Activated T-helper 1 cell treated with anti-CD3 and anti-CD28 coated beads, Interleukin-2, amount 50 U/mL, for 16 hours (primary cell): ENCODE measurements at places on chromosomes 2 and 18.

DNA sequence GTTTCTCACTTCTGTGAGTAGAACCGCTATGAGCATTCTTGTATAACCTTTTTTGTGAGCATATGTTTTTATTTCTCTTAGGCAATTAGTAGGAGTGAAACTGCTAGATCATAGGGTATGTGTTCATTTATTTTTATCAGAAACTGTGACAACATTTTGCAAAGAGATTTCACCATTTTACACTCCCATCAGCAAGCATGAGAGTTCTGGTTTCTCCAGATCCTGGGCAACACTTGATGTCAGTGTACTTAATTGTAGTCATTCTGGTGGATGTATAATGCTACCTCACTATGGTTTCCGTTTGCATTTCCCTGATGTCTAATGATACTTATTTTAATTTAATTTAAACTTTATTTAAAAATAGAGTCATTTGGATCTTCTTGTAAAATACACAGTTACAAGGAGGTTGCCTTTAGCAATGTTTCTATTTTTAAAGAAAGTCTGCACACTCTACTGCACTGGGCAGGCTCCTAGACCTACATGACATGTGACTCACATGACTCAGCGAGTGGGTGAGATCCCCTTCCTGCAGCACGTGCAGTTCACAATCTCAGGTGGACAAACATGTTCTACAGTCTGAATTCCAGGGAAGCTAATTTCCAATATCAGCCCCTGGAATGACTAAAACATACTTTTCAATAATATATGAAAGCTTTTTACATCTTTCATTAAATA, 127.0 kb upstream of the BCL2L11 start:
- no peak for DNase-seq

GRCh38 chr2:131034122-131035051, 58.9 kb downstream of the FAM168B start:
- no peak for DNase-seq

DNA sequence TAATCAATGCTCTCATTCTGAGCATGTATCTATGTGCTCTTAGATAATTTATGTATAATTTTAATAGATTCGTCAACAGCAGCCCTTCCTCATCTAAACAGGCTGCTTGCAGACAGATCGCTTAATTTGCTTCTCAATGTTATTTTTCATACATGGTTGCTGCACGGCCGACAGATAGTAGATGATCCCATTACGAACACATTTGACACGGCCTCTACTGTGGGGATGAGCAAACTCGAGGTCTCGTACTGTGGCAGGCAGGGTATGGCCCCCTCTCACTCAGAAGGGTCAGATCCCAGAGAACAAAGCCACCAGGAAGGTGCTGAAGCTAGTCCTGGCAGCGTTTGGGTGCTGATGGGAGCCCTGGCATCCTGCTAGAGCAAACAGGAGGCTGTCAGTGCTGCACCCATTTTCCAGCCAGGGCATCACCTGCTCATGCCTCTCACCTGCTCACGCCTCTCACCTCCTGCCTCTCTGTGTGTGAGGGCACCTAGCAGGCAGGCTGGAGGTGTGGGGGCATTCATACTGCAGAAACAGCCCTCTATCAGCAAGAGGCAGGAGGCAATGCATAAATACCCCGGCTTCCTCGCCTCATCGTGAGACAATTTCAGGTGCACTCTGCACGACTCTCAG, 80.0 kb downstream of the KLHL29 start:
- DNase-seq, result no peak

DNA sequence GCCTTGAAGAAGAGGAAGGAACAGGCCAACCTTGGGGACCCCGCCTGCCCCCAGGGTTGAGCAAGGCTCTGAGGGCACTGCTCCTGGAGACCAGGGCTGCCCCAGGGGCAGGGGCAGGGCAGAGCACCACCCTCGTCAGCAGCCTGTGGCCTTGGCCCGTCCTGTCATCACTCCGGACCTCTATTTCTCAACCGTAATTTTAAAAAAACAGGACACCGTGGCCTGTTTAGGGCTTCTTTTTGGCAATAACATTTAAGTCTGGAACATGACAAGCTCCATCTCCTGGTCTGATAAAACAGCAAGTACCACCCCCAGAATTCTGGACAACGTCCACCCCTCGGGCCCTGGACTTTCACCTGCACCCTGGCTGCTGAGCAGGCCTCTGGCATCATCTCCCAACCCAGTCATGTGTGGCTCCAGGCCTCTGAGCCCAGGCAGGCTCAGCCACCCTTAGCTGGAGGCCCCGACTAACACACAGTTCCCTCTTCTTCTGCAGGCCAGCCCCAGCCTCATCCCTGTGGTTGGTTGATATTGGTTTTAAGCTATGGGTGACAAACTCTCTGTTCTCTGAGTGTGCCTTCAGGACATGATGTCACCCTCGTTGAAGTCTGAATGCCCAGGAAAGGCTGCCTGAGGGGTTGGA, 22.6 kb upstream of the ID2 start:
- no peak for DNase-seq

DNA sequence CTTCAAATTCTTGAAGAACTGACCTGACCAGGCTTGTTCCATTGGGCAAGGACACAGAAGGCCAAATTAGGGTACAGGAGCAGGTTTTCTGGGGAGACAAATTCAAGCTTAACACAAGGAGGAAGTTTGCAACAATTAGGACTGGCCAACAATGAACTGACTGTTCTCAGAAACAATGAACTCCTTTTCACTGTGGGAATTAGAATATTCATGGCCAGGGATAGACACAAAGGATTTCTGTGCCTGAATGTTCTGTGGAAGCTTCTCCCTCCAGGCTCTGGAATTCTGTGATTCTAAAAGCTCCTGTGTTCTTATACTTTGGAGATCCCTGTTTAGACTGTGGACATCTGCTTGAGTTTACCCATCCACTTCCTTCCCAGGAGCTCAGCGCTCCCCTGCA, 15.2 kb downstream of the SMYD1 start:
- no peak for DNase-seq

- DNase-seq, result no peak
These were observed 6.9 kb upstream of the MAP4K4 start for GRCh38 chr2:101690547-101691152.

GRCh38 chr2:15834381-15835031, 105.8 kb upstream of the MYCN start:
- DNase-seq, result no peak

GRCh38 chr18:78292618-78293380, 686.8 kb upstream of the SALL3 start:
- DNase-seq, result no peak

DNA sequence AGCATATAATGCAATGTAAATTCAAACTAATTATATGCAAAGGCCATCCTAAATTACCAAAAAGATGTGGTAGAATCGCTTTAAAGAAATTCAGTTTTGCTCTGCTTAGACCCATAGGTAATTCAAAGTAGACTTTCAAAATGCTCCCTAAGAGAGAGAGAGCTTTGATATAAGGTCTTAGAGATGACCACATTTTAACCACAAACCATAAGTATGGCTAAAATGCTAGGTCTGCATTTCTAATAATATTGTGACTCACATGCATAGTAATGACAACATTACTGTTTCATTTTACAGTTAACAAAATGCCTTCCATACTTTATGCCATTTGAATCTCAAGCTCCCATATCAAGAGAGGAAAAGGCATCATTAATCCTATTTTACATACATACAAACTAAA, 144.5 kb downstream of the RAD51AP2 start:
- no peak for DNase-seq

DNA sequence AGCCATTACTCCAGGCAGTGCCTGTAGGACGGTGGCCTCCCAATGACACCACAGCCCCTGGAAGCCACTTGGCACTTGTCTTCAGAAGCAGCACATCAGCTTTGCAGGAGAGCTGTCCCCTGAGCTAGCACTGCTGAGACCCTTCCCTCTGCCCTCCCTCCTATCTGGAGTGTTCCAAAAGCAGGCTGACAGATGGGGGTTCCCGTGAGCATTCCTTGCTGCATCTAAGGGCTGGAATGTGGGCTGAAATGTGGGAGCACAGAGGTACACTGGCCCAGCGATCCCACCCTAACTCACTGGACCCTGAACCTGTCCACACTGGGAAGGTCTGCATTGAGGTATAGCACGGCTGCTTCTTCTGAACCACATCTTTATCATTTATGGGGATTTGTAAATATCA, 230.1 kb downstream of the ANAPC1 start:
- DNase-seq, result no peak

DNA sequence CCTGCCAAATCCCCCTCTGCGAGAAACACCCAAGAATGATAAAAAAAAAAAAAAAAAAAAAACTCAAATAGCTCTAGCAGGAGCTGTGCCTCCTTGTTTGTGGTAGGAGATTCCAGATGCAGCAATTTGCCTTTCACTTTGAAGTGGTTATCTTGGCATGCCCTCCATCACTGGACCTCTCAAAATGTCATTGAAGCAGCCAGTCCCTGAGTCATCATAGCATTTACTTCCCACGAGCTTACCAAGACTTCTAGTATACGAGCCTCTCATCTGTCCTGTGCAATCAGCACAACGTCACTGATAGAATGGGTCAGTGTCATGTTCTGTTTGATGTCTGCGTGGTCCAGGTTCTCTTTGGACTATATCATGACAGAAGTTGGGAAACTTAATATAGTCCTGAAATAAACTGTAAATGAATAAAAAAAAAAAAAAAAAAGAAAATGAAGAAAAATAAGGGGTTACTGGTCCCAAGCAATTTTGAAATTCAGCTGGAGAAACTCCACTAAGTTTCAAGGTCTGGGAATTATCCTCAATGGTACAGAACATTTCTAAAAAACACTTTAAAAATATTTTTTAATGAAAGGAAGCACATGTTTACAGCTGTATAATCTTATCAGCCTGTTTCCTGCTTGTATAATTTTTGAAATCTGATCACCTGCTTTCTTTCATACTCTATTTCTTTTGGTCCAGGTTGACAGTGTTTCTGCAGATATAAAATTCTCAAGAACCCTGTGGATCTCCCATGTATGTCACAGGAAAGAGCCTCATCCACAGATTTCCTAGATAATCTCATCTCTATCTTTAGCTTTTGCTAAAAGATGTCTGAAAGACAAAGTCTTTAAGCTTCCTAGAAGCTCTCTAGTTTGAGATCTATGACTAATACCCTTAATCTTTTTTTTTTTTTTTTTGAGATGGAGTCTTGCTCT, 74.1 kb upstream of the EHBP1 start:
- DNase-seq, result no peak

- no peak for DNase-seq
These were observed 725 bp downstream of the FIGN start for GRCh38 chr2:163734881-163735684.

- no peak for DNase-seq
These were observed 87.1 kb downstream of the LAMA3 start for GRCh38 chr18:23776306-23776705.

DNA sequence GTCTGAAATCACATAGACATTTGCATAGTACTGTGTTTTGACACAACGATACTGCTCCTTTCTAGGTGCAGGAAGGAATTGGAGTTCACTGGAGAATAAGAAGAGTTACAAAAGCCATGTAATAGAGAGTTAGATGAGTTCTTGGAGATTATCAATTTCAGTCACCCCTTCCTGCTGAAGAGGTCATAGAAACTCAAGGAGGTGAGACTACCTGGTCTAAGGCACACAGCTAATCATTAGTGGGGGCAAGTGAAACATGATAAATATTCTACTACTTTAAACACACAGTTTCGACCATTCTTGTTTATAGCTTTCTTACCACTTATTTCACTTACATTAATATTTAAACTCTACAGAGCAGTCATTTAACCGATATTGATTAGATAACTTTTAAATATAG, 286.9 kb upstream of the NXPH2 start:
- DNase-seq, result no peak

- DNase-seq, result no peak
These were observed 38.1 kb downstream of the SCN2A start for GRCh38 chr2:165277295-165277694.

DNA sequence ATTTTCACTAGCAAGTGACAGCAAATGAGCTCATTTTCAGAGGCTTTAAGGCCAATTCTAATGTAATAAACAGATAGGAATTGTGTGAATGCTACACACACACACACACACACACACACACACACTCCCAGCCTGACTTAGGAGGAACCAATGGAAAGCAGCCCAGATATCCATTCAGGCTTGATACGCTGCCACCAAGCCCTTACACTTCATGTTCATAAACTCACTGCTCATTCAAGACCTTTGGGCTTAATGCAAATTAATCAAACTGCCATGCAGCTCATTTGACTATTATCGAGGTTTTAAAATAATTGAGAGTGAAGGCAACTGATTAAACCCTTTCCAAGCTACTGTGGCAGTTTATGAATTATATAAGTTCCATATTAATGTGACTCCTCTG, 298.9 kb upstream of the NCKAP5 start:
- no peak for DNase-seq

- no peak for DNase-seq
These were observed 489.1 kb upstream of the ACVR2A start for GRCh38 chr2:147355706-147356105.

- no peak for DNase-seq
These were observed 8.8 kb upstream of the EXOC6B start for GRCh38 chr2:72834596-72834995.

GRCh38 chr2:64831134-64831976, 157.8 kb upstream of the SLC1A4 start:
- DNase-seq, result peak; percentile 80

- no peak for DNase-seq
These were observed 53.7 kb downstream of the SCN7A start for GRCh38 chr2:166440313-166440712.

GRCh38 chr18:38807915-38808314, 1242.3 kb upstream of the CELF4 start:
- DNase-seq, result no peak

DNA sequence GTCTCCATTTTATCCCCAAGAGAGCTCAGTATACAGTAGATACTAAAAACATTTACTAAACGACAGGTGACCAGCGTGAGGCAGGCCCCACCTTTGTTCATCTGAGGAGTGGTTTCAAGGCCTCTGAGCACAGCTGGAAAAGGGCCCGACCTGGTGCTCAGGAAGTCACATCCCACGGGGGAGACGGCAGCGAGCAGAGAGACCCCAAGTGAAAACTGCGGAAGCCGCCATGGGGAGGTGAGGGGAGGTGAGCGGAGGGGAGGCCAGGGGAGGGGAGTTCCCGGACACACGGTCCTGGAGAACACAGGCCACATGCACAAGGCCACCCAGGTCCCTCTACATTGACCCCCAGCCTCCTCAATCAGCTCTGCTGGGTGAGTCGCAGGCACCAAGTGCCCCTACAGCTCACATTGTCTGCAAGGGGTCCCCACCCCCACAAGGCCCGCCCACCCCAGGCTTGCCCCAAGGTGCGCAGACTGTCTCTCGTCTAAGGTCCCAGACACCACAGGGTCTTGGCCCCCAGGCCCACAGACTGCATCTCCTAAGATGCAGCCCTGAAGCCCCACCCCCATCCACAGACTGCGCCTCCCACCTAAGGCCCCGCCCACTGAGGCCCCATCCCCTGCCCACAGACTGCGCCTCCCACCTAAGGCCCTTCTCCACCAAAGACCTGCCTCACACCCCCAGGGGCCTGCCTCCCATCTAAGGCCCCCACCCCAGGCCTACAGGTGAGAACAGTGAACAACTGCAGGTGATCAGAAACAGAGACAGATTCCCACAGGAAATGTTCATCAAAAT, 19.1 kb downstream of the PARD6G start:
- DNase-seq, result no peak

DNA sequence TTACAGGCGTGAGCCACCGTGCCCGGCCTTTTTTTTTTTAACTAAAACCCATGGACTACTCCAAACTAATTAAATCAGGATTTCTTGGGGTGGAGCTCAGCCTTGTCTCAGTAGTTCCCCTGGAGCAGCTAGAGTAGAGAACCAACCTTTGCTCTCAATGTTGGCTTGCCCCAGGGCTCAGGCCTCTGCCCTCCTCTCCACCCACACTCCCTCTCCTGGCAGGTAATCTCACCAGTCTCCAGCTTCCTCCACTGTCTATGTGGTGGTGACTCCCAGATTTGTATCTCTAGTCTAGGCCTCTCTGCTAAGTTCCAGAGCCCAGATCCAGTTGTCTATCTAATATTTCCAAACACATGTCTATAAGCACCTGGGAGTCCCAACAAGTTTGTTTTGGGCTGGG, 9.6 kb upstream of the MTA3 start:
- no peak for DNase-seq
